ENCODE measurements at places on chromosomes 16 and 17.

DNA sequence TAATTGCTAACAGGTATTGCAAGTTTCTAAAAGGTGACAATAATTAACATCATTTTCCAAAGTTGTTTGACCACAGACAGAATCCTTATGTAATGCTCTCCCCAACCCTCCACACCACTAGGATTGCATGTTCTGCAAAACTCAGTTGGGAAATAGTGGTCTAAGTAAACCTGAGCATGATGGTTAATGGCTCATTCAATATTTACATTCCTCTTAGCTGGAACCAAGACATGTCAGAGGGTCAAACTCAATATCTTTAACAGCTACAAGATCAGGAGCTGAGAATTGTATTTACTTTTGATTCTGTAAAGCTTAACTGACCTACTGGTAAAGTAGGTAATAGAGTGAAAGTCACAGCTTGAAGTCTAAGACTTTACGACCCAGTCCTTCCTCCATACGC lies 10.2 kb downstream of the MFSD6L start:
- DNase-seq: no peak

DNA sequence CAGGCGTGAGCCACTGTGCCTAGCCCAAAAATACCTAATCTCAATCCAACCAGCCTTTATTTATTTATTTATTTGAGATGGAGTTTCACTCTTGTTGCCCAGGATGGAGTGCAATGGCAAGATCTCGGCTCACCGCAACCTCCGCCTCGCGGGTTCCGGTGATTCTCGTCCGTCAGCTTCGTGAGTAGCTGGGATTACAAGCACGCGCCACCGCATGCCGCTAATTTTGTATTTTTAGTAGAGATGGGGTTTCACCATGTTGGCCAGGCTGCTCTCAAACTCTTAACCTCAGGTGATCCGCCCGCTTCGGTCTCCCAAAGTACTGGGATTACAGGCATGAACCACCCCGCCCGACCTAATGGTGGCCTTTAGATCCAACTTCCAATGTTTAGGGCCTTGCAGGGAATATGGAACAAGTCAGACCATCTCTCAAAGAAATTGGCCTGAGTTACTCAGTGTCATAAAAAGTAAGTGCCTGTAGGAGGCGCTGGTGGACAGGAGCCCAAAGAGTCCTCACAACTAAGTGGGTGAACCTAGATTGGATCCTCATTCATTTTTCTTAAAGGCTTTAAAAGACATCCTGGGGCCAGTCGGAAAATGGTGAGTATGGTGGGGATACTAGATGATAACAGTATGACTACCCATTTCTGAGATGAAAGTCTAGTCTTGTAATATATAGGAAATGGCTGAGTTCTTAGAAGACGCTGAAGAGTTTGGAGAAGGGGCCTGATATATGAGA lies 4.6 kb downstream of the ZSCAN10 start:
- DNase-seq: no peak

DNA sequence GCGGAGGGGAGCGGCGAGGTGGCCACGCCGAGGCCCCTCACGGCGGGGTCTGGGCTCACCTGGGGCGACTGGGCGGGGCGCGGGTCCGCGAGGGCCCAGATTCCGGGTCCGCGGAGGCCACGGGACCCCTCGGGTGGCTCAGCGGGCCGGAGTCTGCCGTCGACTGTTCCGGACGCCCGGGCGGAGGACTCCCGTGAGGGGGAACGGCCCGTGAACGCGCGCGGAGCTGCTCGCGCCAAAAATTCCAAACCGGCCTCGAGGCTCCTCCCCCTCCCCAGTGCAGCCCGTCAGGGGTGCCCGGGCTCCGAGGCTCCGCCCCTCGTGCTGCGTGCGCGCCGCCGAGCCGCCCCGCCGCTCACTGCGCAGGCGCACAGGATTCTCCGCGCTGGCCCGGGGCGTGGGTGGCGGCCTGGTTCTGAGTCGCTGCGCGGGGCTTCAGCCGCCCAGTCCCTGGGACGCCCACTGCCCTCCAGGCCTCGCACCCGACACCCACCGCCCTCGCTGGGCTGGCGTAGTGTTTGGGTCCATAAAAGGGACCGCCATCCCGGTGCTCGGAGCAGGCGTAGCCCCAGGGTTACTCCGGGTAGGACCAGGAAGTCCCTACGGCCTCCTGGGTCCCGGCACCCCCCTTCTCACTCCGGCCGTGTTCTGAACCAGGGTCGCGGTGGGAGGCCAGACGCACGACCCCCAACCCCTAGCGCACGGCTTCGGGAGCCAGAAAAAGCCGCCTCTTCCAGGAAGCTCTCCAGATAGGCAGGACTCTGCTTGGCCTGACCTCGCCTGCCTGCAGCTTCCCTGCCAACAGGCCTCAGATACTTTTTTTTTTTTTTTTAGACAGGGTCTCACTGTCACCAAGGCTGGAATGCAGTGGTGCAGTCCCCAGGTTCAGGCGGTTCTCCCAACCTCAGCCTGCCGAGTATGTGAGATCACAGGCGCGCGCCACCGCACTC lies at the start of gene PKMYT1:
Gene PKMYT1, minus strand, starts transcription at position 220 of the 950 bp plus-strand sequence. CDS start 789 bp downstream, outside the sequence.
- DNase-seq: peak; percentile 63

DNA sequence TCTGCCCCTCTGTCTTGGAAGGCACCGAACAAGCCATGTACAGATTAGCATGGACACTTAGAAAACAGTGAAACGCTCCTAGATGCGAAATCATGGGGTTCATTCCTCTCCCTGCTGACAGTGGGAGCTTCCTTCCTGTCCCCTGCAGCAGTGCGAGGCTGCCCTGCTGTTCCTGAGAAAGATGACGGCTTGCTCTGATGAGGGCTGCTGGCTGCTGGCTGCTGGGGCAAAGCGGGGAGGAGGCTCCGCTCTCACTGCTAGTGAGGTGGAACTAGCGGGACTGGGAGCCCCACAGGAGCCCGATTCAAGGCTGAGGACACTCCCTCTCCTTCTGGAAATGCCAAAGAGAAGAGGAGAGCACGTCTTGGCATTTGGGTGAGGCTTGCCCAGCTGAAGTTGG lies 25.9 kb upstream of the CACNG4 start:
- no peak for DNase-seq

DNA sequence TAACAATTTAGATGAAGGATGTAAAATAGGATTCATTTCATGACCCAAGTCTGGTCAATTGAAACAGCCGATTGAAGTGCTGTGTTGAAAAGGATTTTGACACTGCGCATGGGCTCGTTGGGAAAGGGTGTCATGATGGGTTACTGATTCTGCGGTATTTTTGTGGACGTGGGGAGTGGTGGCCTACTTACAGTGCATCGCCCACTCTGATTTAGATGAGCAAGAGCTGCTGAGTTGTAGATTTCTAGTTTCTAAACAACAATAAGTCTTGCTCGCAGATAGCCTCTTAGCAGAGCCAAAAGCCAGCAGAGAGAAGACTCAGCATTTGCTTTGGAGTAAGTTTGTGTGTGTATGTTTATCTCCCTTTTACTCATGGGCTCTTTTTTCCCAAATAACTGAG lies 731.0 kb downstream of the MAF start:
- no peak for DNase-seq

- DNase-seq: no peak
These were observed 84.3 kb downstream of the CACNG1 start for GRCh38 chr17:67128700-67129099.

DNA sequence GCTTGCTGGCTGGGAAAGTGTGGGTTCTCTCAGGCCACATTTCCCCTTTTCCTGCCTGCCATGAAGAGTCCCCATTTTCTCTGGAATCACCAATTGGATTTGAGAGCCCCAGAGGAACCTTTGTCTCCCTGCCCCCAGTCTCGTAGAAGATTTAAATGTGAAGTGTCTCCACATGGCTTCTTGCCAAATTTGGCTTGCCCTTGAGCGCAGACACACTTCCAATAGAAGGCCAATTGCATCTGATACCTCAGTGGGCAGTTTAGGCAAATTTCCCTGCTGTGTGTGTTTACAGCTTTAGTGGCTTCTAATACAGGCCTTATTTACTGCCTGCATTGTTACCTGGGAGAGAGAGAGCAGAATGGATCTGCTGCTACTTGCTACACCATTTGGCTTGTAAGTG lies 29.7 kb downstream of the CDK5R1 start:
- DNase-seq: peak; percentile 90

DNA sequence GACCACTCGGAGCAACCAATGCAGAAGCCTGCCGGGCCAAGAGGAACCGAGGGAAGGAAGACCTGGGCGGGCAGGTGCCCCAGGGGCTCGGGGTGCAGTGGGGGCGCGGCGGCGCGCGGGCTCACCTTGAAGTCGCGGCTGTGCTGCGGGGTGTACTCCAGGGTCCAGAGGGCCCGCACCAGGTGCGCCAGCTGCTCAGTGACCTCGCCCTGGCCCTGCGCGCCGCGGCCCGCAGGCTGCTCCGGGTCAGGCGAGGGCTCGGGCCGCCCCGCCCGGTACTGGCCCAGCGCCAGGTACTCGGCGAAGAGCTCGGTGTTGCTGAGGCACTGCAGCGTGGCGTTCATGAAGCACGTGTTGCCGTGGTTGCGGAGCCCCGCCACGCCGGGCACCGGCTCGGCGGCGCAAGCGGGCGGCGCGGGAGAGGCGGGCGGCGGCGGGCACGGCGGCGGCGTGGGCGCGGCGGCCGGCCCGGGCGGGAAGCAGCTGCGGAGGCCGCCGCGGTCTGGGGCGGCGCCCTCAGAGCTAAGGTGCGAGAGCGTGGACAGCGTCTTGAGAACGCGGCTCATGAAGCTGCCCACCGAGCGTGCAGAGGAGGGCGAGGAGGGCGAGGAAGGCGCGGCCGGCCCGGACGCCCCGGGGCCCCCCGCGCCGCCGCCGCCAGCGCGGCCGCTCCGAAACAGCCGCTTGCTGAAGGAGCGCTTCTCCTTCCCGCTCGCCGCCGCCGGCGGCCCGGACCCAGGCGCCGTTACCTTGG lies 562 bp downstream of the USP31 start:
- DNase-seq: peak; percentile 42

DNA sequence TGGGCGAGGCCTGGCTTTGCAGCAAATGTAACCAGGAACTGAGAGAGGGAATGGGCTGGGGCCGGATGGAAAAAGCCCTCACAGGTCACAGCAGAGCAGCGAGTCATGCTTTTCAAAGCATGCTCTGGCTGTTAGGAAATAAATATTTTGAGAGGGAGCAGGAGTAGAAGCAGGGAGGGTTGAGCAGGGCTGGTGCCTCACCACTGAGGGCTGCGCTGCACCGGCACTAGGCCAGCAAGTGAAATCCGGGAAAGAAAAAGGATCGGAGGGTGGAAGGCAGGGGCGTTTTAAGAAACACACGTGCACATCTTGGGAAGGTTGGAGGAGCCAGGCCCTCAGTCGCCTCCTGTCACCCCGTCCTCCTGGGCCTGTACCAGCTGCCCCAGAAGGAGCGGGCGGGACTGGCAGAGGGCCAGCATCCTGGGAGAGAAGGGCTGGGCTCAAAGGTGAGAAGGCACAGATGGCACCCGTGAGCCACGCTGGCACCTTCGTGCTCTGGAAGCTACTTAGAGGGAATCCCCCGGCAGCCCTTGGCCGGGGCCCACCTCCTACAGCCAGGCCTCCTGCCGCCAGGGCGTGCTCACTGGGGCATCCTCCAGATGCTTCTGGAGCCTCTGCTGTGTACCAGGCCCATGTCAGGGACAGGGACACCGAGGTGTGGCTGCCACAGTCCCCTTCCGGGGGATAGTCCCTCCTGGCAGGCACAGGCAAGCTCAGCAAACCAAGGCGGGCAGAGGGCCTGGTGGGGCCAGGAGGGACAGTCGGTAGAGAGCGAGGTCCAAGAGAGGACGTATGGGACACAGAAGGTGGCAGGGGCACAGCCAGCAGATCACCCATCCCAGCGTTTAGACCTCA lies 71.5 kb upstream of the PLCG2 start:
- DNase-seq: peak; percentile 13

- DNase-seq: no peak
These were observed 4.1 kb upstream of the NAGS start for GRCh38 chr17:44000141-44000860.

GRCh38 chr16:69085032-69085695 lies 20.3 kb upstream of the HAS3 start:
- no peak for DNase-seq

DNA sequence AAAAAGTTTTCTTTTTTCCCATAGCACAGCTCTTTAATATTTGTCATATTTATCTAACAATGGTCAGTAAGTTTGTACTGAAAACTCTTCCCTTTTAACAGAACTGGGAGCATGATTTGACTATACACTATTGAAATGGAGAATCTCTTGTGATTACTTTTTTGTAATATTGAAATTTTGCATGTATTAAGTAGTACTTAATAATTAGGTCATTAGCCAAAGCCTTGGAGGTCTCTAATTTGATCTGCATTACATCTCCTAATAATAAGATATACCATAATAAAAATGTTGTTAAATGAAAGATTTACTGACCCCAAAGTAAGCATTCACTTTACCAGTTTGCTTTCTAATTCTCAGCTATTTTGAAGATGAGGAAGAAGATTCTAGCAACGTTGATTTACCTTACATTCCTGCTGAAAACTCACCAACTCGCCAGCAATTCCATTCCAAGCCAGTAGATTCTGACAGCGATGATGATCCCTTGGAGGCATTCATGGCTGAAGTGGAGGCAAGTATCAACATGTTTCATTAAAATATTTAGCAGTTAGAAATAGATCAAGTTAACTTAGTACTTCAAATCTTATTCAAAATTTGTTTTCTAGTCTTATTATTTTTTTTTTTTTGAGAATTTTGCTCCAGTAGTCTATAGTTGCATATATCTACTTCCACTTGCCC lies 18.2 kb downstream of the DDX42 start:
- DNase-seq: no peak

DNA sequence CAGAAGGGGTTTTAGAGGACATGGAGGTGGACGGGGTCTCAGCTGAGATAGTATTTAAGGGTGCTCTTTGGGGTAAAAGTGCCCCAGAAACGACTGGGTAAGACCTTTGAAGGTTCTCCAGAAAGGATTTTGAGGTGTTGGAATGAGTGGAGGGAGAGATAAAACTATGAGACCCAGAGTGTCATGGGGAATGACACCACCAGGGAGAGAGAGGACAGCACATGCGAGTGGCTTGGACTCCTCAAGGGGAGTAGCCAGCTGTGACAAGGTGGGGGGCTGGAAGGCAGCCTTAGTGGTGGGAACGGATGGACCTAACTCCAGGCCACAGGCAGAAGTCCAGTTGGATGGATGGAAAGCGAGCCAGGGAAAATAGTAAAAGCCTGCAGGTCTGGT lies 19.2 kb upstream of the PITPNM3 start:
- no peak for DNase-seq

DNA sequence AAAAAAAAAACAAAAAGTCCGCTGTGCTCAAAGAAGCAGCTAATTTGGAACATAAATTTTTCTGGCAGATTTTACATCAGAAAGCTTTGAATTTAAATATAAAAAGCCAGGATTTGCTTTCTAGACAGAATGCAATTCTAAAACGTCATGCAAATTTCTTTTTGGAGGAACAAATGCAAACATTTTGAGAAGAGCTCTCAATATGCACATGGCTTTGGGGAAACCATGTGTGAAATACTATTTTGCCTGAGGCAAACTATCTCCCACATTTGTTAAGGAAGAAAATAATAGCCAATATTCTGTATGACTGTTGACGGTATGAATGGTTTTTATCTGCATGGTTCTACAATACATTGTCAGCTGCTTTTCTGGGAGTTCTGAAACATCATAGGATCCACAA lies 320.0 kb upstream of the PSMD7 start:
- DNase-seq: no peak

DNA sequence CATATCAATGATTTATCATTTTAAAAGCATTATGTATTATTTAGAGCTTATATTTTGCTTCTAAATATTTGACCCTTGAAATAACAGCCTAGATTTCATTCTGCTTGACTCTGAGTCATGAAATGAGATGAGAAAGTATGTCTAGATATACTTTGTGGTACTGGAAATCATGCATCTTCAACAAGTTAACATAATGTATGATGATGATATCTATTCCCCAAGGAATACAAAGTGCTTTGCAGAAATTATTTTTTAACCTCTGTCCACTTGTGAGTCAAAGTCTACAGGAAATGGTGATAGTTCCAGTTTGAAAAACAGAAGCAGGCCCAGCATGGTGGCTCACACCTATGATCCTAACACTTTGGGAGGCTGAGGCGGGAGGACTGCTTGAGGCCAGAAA lies 36.1 kb downstream of the GOSR1 start:
- no peak for DNase-seq

All from NCI-H1105 treated with DMSO at 0.1 percent for 48 hours (cell line).